ENCODE measurements at places on chromosomes 3 and 15.

GRCh38 chr3:196378146-196378841, 40.1 kb upstream of the TM4SF19 start:
- no peak for DNase-seq

DNA sequence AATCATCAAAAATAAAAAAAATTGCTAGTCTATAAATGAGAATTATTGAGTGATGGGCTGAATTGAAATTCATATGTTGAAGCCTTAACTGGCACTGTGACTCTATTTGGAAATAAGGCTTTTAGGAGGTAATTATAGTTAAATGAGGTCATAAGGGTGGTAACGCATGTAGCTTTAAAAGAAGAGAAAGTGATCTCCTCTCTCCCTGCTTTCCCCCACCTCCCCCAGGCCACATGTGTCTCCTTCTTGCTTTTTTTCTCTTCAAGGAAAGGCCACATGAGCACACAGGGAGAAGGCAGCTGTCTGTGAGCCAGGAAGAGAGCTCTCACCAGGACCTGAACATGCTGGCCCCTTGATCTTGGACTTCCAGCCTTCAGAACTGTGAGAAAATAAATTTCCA, 48.2 kb upstream of the ARPP19 start:
- no peak for DNase-seq

DNA sequence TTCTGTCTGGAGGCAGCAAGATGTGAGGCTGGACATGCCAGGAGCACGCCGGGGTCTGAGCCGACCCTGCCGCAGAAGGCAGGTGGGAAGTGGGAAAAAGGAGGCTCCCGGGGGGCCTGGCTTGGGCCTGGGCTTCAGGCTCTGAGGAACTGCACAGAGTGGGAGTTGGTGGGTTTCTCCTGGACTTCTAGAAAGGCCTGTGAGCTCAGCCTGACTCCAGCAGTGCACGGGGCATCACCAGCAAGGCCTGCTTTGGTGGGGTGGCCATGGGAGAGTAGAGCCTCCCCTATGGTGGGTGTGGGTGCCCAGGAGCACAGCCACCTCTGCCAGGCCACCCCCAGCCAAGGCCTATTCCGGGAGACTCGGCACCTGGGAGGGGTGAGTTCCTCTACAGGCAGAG, 18.1 kb upstream of the SLC41A3 start:
- DNase-seq: no peak

DNA sequence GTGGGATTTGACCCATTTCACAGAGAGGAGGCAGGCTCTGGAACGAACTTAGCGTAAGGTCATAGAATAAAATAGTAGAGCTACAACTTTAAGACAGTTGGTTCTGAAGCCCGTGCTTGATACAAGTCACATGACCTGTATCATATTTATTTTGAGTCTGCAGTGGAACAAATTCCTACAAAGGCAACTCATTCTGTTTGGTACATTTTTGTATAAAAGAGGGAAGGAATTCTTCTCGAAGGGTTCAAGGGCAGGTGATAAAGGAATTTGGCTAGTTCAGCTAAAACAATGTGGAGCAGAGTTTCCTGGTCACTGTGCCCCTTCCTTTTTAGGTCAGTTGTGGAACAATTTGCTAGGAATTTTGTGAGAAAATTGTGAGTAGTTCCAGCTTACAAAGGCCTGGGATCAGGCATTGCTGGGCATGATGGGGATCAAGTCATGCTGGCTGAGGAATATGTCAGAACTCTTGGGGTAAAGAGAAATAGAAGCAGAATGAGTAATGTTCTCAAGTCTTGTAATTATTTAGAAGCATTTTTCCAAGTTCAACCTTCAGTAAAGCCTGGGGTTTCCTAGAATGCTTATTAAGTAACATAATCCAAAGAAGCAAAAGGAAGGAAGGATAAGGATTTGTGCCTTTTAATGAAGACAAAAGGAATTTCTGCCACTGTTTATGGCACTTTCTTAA, 19.1 kb downstream of the USP3 start:
- DNase-seq: no peak

- DNase-seq: no peak
Observed at GRCh38 chr3:49279376-49279775, 2.3 kb upstream of the C3orf62 start.

GRCh38 chr15:57440167-57440566, 63.9 kb downstream of the CGNL1 start:
- no peak for DNase-seq

DNA sequence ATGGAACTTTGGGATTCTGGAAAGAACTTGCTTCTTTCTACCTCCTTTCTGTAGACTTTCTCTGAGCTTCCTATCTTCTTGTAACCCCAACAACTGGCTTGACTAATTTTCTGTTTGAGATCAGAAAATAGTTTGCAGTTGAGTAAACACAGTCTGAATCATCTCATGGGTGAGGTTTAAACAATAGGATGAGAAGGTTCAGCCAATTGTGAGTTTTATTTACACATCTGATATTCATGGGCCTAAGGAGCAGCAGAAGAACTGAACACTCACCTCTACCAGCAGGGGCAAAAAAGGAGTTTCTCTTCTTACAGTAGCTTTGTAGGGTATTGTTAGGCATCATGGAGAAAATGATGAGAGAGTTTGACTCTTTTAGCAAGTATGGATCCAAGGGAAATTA, 54.2 kb downstream of the DTWD1 start:
- peak; percentile 78 for DNase-seq

GRCh38 chr3:182258538-182259177, 534.6 kb upstream of the ATP11B start:
- DNase-seq: no peak

Data from non-pigmented ciliary epithelial cell (primary cell).